ENCODE measurements at places on chromosomes 4 and X. TPM values are rescaled to one million over a fixed set of nuclear protein-coding genes. Genes with fewer than 3 reads are reported as not detected.

DNA sequence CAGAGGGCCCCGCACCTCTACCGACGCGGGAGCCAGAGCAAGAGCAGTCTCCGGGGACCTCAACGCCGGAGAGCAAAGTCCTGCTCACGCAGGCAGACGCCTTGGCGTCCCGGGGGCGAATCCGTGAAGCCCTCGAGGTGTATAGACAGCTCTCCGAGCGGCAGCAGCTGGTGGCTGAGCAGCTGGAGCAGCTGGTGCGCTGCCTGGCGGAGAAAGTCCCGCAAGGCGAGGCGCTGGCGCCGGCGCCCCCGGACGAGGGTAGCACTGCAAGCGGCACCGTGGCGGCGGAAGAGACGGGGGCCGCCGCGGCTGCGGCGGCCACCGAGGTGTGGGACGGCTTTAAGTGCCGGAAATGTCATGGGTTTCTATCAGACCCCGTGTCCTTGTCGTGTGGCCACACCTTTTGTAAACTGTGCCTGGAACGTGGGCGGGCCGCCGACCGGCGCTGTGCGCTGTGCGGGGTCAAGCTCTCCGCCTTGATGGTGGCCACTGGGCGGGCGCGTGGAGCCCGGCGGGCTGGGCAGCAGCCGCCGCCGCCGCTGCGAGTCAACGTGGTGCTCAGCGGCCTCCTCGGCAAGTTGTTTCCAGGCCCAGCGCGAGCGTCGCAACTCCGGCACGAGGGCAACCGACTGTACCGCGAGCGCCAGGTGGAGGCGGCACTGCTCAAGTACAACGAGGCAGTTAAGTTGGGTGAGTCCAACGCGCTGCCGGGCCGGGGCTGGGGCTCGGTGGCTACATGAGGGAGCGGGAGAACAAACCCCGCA, 672 bp downstream of the LONRF3 start:
- DNase-seq = peak; percentile 50

The DUSP21 gene
- not detected for total RNA-seq

GRCh38 chrX:107713543-107714205, 61.9 kb downstream of the TSC22D3 start:
- DNase-seq = no peak

DNA sequence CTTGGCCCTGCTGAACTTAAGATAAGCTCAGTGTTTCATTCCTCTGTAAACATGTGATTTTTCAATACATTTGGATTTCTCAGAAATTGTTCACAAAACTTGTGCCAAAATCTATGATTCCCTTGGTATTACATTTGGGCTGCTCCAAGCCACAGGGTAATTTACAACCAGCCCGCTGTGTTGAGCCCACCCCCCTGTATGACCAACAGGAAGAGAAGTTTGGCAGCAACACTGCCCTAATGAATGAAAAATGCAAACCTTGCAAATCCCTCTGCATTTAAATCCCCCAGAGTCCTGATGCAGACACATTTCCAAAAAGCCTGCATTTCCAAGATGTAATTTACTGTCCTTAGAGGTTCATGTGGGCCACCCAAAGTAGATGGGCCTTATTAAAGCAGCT, 34.1 kb upstream of the GAB1 start:
- DNase-seq = no peak

DNA sequence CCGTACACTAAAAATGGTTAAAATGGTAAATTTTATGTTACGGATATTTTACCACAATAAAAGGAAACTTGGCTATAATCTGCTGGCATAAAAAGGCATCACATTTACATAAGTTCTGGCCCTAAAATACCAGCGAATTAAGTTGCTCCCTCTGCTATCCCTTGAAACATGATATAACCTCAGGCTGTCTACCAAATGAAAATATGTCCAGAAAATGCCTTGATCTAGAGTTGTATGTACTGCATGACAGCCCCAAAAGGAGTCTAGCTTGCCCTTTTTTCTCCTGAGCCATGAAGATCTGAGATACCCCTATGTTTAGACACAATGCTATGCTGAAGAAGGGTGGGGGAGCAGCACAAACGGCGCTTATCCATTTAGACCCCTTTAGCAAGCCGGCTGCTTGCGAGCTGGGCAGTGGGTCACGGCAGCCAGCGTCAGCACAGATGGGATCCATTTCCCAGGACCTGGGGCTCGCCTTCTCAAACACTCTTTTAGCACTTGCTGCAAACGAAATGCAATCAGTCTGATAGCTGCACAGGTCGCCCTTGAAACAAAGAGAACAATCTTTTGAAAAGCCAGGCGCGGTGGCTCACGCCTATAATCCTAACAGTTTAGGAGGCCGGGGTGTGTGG, 77.0 kb downstream of the AFAP1 start:
- no peak for DNase-seq

The CT45A2 gene
- not detected for total RNA-seq

DNA sequence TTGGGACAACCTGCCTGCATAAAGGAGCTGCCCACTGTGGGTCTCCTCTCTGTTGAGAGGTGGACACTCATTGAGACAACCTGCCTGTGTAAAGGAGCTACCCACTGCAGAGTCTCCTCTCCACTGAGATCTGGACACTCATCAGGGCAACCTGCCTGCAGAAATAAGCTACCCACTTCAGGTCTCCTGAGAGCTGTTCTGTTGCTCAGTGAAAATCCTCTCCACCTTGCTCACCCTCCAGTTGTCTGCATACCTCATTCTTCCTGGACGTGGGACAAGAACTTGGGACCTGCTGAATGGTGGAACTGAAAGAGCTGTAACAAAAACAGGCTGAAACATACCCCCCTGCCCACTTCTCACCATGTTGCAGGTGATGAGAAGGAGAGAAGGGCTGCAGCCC, 59.9 kb upstream of the CDKN2AIP start:
- DNase-seq = no peak

The CTAG2 gene
- not detected for total RNA-seq

DNA sequence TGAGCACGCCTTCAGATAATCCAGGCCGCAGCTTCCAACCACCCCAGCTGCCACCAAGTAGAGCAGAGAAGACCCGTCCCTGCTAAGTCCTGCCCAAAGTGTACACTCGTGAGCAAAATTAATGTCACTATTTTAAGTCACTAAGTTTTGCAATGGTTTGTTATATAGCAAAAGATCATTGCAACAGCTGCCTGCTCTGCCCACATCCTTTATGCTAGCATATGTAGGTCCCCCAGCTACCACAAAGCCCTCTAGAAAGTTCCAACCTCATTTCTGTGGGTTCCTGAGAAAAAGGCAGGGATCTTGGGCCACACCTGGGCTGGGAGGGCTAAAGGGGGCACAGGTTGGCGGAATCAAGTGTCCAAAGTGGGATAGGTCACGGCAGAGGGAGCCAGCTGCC, 346.9 kb downstream of the BCOR start:
- no peak for DNase-seq

DNA sequence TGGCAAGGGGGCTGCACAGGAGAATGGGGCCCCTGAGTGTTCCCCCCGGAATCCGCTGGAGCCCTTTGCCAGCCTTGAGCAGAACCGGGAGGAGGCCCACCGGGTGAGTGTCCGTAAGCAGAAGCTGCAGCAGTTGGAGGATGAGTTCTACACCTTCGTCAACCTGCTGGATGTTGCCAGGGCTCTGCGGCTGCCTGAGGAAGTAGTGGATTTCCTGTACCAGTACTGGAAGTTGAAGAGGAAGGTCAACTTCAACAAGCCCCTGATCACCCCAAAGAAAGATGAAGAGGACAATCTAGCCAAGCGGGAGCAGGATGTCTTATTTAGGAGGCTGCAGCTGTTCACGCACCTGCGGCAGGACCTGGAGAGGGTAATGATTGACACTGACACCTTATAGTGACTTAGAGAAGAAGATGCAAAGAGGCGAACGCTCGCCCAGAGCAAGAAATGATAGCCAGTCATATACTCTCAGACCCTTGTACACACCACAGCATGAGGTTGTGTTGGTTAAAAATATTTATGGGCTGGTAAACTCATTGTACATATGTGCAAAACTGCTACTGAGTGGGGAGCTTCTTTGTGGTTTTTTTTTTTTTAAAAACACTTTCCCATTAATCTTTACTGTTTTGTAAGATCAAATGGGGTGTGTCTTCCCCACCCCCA, 52.5 kb downstream of the JADE1 start:
- DNase-seq = no peak

GRCh38 chr4:183411291-183411861, 33.1 kb upstream of the CDKN2AIP start:
- no peak for DNase-seq

- DNase-seq = no peak
These were observed 25.0 kb downstream of the CTPS2 start for GRCh38 chrX:16687514-16687913.

The PSAPL1 gene
- total RNA-seq = 0.52 TPM

The CXCL8 gene
- total RNA-seq = 12.9 TPM

The MAML3 gene
- 11.4 TPM for total RNA-seq

DNA sequence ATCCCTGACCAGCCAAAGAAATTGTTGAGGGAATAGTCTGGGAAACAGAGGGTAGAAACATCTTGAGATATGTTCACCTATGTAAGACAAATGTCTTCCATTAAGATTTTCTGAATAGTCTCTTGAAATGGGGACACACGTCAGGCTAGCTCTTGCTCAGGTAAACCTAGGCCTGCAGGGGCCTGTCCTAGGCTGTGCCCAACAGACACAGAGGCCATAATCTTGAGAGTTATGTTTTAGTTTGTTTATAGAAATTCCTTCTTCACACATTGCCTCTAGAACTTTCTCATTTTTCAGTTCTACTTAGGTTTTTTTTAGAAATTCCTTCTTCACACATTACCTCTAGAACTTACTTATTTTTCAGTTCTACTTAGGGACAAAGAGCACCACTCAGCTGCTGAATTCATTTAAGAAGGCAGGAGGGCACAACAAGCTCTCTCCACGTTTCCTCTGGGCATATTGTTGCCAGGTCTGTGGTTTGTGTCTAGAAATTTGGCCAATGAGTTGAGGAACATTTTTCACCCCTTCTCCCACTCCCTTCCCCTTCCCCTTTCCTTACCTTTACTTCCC, 94.9 kb downstream of the ARHGAP24 start:
- DNase-seq = no peak

The ERCC6L gene
- not detected for total RNA-seq

The CLCN5 gene
- total RNA-seq = 2.0 TPM

DNA sequence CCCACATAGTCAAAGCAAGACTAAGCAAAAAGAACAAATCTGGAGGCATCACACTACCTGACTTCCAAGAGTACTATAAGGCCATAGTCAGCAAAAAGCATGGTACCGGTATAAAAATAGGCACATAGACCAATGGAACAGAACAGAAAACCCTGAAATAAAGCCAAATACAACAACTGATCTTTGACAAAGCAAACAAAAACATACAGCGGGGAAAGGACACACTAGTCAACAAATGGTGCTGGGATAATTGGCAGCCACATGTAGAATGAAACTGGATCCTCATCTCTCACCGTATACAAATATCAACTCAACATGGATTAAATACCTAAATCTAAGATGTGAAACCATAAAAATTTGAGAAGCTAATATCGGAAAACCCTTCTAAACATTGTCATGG, 819.3 kb upstream of the FRG1 start:
- DNase-seq = no peak

- no peak for DNase-seq
These were observed 38.5 kb downstream of the MAGEB5 start for GRCh38 chrX:26254436-26254835.

DNA sequence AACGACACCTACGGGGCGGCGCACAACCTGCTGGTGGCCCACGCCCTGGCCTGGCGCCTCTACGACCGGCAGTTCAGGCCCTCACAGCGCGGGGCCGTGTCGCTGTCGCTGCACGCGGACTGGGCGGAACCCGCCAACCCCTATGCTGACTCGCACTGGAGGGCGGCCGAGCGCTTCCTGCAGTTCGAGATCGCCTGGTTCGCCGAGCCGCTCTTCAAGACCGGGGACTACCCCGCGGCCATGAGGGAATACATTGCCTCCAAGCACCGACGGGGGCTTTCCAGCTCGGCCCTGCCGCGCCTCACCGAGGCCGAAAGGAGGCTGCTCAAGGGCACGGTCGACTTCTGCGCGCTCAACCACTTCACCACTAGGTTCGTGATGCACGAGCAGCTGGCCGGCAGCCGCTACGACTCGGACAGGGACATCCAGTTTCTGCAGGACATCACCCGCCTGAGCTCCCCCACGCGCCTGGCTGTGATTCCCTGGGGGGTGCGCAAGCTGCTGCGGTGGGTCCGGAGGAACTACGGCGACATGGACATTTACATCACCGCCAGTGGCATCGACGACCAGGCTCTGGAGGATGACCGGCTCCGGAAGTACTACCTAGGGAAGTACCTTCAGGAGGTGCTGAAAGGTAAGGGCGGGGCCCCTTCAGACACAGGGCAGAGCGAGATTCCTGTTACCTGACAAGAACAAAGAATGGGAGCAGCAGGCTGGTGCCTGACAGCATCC, 11.7 kb downstream of the RPL9 start:
- DNase-seq = peak; percentile 39

DNA sequence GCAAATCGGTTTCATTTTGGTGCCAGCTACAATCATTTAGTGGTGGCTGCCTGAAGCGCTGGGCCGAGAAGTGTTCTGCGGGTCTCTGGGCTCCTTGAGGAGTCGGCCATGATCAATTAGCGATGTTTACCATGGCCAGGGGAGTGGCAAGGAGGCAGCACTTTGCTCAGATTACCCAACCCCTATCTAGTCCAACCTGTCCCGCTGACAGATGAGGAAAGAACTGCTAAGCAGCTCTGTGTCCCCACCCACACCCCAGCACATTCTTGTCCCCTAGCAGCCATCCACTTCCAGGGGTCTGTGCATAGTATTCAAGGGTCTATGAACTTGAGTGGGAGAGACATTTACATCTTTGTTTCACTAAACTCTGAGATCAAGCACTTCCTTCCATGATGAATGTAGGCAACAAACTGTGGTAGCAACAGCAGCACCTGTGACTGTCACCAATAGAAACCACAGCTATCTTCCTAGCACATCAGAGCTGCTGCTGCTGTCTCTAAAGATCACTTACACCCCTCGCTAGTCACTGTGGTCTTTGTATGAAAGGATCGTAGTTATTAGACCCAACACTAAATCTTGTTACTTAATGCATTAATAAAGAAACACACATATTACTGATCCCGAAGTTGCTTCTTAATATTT, 331.6 kb downstream of the BCOR start:
- no peak for DNase-seq

- peak; percentile 65 for DNase-seq
These were observed 560 bp upstream of the TMSB4X start for GRCh38 chrX:12974305-12974795.

DNA sequence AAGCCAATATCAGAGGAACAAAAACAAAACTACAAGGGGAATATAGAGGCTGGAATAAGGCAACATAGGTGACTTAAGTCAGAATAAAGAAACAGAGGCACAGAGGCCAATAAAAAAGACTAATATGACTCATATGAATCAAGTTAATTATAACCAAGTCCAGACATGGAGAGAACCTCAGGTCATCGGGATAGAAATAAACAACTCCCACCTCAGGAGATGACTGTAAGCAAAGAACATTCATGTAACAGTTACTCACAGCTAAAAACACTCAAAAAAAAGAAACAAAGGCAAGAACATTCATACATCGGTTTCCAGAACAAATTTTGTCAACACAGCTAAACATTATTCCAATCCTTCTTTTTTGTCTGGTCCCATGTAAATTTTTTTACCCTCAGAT, 60.3 kb upstream of the RXFP1 start:
- no peak for DNase-seq

GRCh38 chr4:10620935-10621488, 63.6 kb downstream of the CLNK start:
- no peak for DNase-seq

GRCh38 chr4:110075083-110075738, 123.2 kb downstream of the ELOVL6 start:
- DNase-seq = no peak

- no peak for DNase-seq
These were observed 32.0 kb upstream of the TBC1D1 start for GRCh38 chr4:37858872-37859271.

GRCh38 chr4:124191329-124191728, 521.2 kb downstream of the ANKRD50 start:
- DNase-seq = no peak

All from body of pancreas (tissue), 4 donors.